ENCODE measurements at places on chromosomes 12 and 14.
A peak's percentile ranks its signal among the peaks of the same experiment; 100 is the strongest.

- DNase-seq = no peak
These were observed 507.5 kb upstream of the STXBP6 start for GRCh38 chr14:25557466-25557865.

DNA sequence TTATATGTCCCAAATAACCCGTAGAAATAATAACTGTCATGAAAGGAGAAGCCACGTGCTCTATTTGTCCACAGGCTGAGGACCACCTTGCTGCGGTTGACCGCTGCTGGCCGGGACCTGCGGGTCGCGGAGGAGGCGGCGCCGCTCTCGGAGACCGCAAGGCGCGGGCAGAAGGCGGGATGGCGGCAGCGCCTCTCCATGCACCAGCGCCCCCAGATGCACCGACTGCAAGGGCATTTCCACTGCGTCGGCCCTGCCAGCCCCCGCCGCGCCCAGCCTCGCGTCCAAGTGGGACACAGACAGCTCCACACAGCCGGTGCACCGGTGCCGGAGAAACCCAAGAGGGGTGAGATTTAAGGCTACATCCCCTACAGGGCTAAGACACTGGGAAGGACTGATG, 21.0 kb downstream of the RPGRIP1 start:
- DNase-seq = no peak

GRCh38 chr14:36245223-36245622, 68.7 kb upstream of the PTCSC3 start:
- DNase-seq = no peak

DNA sequence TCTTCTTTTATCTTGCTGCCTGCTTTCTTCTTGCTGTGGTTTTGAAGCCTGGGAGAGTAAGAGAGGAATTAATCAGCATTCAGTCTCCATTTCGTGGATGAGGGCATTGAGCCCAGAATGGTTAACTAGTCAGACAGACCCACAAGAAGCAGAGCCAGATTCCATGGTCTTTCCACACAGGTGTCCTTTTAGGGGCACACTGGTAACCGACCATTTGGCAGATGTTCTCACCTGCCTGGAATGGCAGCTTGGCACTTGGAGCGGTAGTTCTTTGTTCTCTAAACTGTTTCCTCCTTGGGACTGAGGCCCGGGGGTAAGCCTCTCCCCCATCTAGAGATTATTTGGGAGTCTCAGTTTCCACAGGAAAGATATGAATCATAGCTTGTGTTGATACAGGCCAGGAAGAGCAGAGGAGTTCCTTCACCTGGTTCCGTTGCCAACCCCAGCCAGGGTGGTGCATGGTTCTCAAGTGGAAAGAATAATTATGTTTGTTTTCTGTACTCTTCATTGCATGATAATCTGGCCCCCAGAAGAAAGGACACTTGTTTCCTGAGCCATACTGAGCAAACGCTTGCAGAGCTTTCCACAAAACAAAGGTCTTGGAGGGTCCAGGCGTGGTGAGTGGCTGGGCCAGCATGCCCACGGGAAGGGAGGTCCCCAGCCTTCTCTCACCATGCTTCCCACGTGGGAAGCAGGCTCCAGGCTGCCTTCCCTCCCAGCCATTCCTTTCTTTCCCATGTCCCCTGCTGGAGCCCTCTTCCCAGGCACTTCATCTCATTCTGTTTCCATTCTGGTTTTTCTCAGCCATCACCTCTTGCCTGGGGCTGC, 2.0 kb upstream of the KRT75 start:
- DNase-seq = no peak

GRCh38 chr12:57238854-57239554, 9.5 kb downstream of the SHMT2 start:
- peak; percentile 99 for DNase-seq

DNA sequence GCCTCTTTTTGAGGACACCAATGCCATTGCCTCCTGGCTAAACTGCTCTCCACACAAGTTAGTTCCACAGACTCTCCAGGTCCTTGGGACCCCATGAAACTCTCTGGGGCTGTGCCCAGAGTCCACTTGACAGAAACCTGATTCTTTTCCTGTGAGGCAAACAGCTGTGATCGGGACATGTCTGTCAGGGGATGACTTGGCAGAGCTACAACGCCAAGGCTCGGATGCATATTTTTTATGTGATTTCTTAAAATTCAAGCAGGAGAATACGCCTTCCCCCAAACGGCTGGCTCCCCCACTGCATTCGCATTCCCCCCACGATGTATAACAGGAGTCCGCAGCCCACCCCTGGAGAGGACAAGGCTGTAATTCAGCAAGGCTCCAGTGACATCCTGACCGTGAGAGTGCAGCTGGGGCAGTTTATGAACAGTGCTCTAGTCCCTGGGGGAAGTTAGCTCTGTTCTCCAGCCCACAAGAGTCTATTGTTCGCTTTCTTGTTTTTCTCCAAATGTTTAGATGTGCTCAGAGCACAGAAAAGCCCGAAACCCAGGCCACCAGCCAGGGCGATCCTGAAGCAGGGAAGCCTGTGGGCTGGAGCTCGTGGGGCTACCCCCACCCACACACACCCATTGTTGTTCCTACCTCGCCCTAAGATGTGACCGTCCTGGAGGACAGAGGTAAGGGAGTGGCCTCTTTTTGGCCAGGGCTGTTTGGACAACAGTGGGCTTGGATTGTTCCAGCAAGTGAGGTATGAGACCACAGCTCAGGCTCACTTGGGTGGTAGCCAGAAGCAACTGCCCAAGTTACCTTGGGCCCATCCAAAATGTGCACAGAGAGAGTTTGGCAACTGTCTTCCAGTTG, 159.5 kb downstream of the ZFP36L1 start:
- DNase-seq = no peak

DNA sequence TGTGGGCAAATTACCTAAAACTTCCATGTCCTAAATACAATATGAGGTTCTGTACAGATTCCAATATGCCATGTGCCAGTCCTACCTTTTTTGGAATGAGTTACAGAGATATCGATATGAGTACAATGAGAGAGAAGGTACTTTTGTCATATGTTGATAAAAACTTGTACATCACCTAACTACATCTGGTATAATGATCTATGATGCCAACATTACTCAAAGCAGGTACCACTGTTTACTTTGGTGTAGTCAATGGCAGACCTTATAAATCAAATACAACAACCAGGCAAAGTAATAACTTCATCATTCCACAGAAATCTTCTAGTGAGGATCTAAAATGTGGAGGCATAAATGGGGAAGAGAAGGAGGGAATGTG, 12.7 kb downstream of the TEP1 start:
- no peak for DNase-seq

DNA sequence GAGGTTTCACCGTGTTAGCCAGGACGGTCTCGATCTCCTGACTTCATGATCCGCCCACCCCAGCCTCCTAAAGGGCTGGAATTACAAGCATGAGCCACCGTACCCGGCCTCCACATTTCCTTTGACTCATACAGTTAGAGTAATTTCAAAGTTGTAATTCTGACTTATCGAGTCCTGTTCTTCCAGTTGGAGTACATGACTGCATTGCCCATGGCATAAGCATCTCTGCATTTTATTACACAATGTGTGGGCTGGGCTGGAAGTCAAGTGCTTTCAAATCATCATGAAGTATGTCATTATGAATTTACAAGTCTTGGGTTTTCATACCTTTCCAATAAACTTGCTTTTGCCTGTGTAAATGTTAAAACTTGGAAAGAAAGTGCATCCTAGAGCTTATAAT, 1295.7 kb upstream of the FLRT2 start:
- DNase-seq = no peak

GRCh38 chr14:61106959-61107641, 126.1 kb downstream of the SLC38A6 start:
- DNase-seq = no peak

DNA sequence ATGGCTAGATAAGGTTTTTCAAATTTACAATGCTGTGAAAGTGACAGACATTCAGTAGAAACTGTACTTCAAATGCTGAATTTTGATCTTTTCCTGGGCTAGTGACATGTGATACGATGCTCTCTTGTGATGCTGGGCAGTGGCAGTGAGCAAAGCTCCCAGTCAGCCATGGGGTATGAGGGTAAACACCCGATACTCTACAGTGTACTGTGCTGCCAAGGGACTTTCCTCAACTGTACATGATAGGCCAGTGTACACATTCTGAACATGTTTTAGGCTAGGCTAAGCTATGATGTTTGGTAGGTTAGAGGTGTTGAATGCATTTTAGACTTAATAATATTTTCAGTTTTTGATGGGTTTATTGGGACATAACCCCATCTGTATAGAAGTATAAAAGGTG, 17.6 kb downstream of the MBIP start:
- DNase-seq = no peak

DNA sequence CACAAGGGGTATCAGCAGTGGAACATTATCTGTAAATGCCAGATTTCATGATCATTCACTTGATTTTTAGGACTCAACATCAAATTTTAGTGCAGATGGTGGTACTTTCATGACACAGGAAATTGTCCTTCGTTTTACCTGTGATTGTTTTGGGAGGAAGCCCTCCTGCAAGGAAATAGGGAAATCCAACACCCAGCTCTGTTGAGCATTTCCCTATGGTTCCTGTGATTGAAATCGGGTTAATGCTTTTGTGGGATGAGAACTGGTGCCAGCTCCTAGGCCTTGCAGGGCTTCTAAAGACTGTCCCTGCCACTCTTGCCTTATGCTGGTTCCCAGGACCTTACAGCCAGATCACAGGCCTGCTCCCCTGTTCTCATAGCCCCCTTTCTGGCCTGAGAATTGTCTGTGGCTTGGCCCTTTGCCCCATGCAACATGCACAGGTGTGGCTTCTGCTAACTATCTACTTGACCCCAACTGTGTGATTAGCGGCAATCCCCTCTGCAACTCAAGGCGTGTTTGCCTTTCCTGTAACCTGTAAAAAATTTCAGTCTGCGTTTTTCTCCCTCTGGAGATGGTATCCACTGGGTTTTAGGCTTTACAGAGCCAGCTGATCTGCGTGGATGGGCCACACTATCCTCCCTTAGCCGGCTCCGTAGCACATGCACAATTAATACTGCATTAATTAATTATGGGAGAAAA, 112.5 kb downstream of the ETV6 start:
- DNase-seq = no peak

- no peak for DNase-seq
These were observed 12.7 kb downstream of the GCH1 start for GRCh38 chr14:54889919-54890318.

GRCh38 chr14:73245480-73246325, 8.4 kb downstream of the PAPLN start:
- DNase-seq = no peak

GRCh38 chr14:105888784-105889665, 362.6 kb downstream of the TMEM121 start:
- DNase-seq = no peak

DNA sequence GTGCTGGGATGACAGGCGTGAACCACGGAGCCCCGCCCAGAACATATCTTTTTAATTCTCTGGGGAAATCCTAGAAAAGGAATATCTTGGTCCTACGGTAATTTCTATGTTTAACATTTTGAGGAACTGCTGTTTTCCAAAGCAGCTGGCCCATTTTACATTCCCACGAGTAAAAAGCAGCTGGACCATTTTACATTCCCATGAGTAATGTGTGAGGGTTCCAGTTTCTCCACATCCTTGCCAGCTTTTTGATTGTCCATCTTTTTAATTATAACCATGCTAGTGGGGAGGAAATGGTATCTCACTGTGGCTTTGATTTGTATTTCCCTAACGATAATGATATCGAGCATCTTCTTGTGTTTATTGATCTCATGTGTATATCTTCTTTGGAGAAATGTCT, 4.4 kb upstream of the P2RX4 start:
- DNase-seq = no peak

DNA sequence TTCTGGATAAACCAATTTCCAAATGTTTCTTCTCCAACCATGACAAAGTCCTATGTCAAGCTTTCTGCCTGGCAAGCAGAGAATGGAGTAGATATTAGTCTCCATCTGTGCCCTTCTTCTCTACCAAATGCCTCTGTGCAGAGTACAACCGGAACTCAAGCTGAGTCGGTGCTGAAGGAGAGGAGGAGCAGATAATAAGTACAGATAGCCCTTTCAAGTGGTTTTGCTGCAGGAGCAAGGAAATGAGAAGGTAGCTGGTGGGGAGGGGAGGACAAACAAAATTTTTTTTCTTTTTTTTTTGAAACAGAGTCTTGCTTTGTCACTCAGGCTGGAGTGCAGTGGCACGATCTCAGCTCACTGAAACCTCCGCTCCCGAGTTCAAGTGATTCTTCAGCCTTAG, 14.2 kb upstream of the HELB start:
- DNase-seq = no peak

DNA sequence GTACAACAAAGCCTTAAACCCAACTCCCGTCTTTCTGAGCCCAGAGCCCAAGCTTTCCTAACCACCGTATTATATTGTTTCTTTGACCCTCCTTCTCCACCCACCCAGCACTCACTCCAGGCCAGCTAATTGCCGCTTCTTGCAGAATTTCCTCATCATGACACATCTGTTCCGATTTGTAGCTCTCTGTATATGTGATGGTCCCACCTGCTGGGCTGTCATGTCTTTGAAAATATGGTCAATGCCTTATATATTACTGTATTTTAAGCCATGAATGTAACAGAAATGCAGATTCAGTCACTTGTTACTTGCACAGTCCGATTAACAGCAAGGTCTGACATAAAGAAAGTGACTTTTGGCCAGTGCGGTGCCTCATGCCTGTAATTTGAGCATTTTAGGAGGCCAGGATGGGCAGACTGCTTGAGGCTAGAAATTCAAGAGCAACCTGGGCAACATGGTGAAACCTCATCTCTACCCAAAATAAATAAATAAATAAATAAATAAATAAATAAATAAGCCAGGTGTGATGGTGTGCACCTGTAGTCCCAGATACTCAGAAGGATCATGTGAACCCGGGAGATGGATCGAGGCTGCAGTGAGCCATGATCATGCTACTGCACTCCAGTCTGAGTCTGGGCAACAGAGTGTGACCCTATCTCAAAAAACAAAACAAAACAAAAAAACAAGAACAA, 359.8 kb downstream of the ATP23 start:
- DNase-seq = no peak

GRCh38 chr12:67515679-67516340, 132.7 kb upstream of the DYRK2 start:
- no peak for DNase-seq

DNA sequence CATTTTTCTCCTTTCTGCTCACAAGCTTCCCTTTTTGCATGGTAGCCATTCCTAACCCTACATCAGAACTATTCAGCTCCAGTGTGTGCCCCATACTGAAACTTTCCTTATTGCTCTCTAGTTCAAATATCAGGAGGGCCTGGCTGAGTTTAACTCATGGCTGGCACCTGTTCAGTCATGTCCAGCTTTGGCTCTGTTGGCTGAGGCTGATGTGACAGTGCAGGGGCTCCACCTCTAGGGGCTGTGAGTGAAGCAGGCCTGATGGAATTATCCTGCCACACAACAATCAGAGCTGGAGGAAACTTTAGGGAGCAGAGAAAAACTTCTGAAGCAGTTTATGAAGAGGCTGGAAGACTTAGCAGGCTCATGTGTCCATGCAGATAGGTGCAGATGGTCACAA, 8.5 kb downstream of the COQ6 start:
- DNase-seq = no peak

DNA sequence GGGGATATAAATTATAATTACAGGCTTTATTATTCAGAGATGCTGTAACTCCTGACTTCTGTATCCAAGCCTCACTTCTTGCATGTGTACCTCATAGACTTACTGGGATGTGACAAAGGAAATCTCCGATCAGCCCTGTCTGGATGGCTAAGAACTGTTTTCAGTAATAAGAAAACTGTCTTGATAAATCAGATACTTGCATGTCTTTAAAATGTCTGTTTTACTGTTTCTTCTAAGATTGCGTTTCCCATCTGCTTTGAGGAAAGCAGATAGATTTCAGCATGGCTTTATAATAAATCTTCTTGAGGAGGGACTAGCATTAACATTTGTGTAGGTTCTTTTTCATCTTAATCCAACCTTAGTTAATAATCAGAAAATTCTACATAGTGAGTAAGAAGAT, 395.9 kb downstream of the EGLN3 start:
- DNase-seq = no peak

- DNase-seq = no peak
These were observed 26.9 kb upstream of the PTGDR start for GRCh38 chr14:52240623-52241022.

All from D721Med (cell line).